Stimulated activated CD4-positive, alpha-beta T cell treated with anti-CD3 and anti-CD28 coated beads, Interleukin-15, amount 100 ng/mL, for 1 hour (primary cell): ENCODE measurements at places on chromosomes 3 and 15.

- no peak for DNase-seq
These were observed 79.1 kb downstream of the TRPC1 start for GRCh38 chr3:142802891-142803290.

DNA sequence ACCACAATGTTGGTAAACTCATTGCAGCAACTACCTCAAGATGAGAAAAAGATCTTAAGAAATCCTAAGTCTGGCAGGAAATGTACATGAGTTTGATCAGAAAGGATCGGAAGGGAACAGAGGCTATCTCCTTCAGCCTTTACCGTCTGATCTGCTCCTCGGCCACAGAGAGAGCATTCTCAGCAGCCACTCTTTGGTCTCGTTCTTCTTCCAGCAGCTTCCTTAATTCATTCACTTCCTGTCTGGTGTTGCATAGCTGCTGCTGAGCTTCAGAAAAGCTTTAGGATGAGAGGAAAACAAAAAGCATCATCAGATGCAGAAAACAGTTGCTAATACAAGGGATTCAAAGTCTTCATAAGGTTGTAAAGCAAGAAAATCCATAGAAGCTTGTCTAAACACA lies 6.6 kb upstream of the HCLS1 start:
- no peak for DNase-seq

DNA sequence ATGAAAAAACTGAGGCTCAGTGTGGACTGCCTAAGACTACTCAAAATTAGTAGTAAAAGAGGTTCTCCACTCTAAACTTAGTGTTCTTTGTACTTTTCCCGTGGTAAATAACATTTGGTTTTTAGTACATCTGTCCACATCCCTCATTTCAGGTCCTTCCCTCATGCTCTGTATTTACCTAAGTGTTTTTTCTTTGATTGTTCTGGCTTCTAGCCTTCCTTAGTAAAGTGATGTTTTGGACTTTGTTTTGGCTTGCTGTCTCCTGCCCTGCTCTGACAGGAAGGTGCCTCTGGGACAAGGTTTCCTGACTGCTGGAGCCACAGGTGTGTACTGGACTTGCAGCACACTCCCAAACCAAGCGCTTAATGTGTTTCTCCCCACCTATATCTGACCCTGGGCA lies 29.9 kb upstream of the ALDH1A2 start:
- DNase-seq = no peak

DNA sequence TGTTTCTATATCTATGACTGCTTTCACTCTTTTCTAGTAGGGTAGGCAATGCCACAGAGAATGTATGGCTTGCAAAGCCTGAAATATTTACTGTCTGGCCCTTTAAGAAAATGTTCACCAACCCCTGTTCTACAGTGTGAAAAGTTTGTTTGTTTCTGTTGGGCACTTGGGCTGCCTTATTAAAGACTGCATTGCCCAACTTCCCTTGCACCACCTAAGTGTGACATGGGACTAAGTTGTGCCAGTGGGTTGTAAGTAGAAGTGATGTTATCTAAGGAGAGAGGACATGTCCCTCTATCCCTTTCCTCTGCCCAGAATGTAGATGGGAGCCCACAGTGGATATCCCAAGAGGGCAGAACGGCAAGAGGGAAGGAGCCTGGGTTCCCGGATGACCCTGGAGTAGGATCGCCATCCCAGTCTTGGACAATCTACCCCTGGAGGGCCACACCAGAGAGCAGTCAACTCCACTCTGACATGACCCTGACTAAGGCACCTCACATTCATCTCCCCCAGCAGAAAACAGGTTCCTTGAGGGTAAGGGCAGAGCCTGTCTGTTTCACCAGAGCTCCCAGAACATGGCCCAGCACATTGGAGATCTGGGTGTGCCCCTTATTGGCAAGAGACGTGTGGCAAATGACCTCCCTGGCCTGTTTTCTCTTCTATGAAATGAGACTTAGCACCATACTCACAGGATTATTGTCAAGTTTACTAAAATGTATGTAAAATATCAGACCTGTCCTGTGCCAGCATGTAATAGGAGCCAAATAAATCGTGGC lies 138.8 kb downstream of the SMAD6 start:
- DNase-seq = no peak

GRCh38 chr3:150378301-150378748 lies 29.8 kb upstream of the TSC22D2 start:
- DNase-seq = no peak

GRCh38 chr15:75952525-75952924 lies 48.8 kb downstream of the FBXO22 start:
- DNase-seq = no peak

DNA sequence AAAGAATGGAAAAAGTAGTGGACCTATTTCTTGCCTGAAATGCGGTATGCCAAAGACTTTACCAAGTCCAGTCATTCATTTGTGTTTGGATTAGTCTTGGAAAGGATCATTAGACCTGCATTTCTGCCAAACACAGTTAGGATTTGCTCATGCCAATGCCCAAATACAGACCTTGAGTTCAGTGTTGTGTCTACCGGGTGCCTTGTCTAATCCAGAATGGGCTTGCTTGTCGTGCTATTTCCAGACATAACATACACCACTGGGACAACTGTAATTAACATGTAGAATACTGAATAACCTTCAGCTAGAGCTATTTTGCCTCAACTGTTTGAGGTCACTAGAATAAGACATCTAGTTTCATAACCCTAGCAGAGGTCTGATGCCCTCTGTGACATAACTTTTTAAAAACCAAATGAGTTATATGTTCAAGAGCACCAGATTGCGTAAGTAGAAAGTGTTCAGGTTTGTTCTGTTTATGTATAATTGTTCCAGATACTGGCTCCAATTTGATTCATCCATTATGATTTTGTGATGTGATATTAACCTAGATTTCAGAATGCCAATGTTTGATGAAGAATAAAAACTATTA lies 145.3 kb upstream of the DPH6 start:
- DNase-seq = no peak

- no peak for DNase-seq
These were observed 8.8 kb upstream of the FAM107A start for GRCh38 chr3:58585994-58586393.

- no peak for DNase-seq
These were observed 54.7 kb upstream of the SMAD6 start for GRCh38 chr15:66647358-66647757.

DNA sequence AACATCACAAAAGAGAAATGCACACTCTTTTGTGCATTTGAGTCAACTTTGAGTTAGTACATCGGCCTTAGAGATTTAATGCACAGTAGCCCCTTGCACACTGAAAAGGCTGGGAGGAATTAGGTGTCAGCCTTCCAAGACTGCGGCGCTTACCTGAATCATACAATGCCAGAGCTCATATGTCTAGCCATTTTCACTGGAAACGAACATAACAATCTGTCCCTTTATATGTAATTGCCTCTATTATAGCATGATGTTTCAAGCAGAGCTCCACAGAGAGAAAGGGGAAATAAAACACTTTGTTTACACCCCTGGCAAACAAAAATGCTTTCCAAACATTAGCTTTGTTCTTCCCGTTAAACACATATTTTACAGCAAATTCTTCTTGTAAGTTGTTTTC lies 315.7 kb upstream of the SLCO3A1 start:
- DNase-seq = no peak

DNA sequence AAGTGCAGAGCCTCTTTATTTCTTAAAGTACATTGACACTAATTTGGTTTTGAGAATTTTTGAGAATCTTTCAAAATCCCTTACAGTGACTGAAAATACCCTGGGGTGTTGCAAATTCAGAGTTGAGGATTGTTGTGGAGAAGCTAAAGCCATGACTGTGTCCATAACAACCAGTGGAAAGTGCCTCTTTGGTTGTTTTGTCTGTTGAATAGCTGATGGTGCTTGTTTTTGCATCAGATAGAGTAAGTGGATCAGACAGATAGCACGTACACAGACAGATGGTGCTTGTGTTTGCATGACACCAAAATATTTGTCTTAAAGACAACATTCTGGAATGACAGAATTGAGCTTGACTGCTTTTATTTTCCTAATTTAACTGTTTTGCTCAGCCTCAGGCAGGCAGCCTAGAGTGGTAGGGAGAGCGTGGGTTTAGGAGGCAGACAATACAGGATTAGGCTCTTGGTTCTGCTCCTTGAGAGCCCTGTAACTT lies 265.0 kb downstream of the IL20RB start:
- no peak for DNase-seq

- DNase-seq = no peak
These were observed 34.8 kb downstream of the RBPMS2 start for GRCh38 chr15:64740311-64741170.

DNA sequence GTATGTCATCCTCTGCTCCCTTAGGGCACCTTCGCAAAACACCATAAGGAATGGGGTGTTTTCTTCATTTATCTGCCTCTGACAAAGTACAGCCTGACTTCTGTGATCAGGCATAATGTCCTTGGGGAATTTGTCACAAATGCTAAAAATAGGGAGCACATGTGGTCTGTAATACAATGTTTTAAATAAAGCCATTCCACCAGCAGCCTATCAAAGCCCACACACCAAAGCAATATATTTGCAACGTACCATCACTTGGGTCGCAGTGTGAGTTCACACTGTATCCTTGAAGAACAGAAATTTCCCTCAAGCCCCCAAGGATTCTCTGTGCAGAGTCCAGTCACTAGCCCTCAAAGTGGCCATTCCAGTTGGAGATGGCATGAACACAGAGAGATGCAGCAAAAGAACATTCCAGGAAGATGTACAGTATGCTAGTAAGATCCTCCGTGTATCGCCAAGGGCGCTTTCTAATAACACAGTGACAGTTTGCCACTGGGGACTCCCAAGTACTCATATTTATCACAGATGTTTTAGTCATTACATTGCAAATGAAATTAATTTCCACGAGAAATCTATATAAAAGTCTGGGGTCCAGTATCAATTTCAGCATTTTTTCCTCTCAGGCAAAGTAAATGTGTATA lies 246.7 kb downstream of the MCTP2 start:
- DNase-seq = no peak

- DNase-seq = peak; percentile 90
These were observed at the start of gene SNUPN for GRCh38 chr15:75625542-75626347. SNUPN (minus strand) TSS chr15:75625725; CDS start chr15:75621051, 4,674 bp downstream.
